ENCODE measurements at places on chromosomes 7 and 10.

- no peak for DNase-seq
Observed at GRCh38 chr7:101783381-101784181, 33.8 kb upstream of the CUX1 start.

GRCh38 chr10:4545062-4545461, 280.9 kb upstream of the AKR1E2 start:
- no peak for DNase-seq

DNA sequence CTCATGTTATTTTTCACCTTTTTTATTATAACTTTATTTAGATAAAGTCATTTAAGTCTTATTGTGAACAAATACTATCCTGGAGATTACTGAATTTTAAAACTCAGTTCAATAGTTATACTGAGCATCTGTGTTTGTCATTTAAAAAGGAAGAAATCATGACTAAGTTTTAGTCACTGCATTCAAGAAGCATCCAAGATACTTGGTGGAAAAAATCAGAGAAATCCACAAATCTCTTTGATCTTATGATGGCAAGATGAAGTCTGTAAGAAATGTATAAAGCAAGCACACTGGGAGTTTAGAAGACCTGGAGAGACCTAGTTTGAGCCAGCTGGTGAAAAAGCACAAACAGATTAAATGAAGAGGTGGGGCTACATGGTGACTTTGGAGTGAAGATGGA, 529.8 kb upstream of the IGFBP3 start:
- no peak for DNase-seq

DNA sequence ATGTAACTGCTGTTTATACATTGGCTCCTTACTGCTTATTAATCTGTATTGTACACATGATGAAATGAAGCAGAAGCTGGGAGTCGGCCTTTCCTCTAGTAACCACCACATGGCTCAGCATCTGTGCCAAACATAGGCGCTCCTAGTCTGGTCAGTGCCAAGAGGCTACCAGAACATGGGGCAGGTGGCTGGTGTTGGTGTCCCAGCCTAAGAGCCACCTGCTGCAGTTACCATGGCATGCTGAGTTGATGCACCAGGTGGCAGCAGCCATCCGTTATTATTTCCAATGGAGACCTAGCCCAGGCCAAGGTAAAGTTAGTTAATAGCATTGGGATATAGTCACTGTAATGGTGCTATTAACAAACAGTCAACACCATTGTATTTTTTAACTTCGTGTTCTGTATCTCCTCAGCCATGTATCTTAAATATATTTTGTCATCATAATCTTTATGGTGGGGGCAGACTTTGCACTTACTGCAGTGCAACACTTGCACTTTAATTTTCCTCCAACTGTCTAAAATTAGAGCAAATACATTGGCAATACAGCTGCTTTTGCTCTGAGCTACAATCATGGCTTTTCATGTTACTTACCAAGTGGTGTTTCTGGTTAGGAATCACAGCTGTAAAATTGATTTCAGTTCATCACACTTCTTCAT, 33.1 kb downstream of the HBP1 start:
- DNase-seq: peak; percentile 33

Data from NCI-H446 (cell line).